ENCODE measurements at places on chromosomes 3 and 15.

DNA sequence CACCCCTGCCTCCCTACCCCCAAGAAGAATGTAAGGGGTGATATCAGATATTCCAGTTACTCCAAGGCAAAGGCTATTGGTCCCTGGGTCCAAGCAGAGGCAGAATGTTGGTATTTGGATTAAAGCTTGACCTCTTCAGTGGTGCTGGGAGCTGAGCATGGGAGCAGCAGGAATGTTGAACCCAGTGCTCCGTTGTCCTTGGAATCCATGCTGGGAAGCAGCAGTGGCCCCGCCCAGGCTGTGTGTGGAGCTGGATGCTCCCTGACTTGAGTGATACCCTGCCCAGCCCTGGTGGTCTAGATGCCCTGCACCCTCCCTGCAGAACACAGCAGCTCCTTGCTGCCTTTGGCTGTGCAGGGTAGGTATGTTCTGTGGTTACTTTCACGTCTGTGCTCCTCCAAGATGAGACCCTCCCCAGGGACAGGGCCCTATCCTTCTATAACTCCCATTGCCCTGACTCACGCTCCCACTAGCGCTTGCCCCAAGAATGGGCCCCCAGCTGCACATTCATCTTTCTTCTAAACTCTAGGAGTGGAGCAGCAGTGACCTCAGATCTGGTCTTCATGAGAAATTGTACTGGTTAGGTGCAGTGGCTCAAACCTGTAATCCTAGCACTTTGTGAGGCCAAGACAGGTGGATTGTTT, 35.1 kb downstream of the UMPS start:
- DNase-seq, result no peak

GRCh38 chr3:128786434-128787020, 60.5 kb downstream of the RAB7A start:
- no peak for DNase-seq

GRCh38 chr3:126111566-126112475, 27.9 kb upstream of the SLC41A3 start:
- DNase-seq, result no peak

- DNase-seq, result peak; percentile 76
Measured at GRCh38 chr15:45795440-45796069, 160.7 kb downstream of the SQOR start.

GRCh38 chr3:167887096-167887495, 151.6 kb downstream of the SERPINI1 start:
- DNase-seq, result no peak

DNA sequence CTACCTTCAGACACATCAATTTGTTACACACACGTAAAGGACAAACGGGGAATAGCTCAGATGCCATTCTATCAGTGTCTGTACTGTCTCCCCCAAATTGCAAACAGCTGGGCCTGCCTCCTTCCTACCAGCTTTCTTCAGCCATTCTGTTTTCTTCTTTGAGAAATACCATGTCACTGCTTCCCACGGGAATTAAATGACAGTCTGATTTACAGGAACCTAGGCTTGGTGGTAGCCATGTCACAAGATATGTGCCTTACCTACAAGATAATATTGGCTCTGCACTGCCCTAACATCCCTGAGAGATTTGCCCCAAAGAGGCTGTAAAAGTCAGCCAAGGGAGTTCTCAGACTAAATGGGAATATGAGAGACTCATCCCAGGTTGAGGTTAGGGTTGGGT, 308.3 kb downstream of the LRTM1 start:
- no peak for DNase-seq

DNA sequence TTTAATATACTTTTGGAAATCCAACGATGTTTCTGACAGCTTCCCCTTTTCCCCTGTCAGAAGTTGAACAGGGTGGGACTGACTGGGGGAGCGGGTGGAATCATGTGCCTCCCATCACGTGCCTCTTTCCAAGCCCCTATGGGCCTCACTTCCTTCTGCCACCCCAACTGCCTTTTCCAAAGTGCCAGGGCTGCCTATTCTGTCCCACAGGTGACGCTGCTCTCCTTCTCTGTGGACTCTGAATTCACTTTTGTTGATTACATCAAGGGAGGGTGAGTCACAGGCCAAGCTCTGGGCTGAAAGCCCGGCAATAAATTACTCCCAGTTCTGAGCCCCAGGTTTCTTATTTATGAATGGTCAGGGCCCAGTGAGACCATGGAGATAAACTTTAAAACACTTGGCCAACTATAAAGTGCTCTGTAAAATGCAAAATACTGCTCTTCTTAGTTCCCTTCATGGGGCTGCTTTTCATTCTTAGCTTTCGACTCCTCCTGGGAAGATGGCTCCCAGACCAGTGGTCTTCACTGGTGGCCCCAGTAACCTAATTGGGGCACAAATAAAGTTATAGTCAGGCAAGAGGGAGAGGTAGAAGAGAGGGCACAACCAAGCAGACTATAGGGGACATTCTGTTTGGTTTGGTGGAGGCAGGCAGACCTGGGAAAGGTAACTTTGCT, 12.3 kb downstream of the CPNE9 start:
- no peak for DNase-seq

GRCh38 chr15:89174476-89174875, 46.9 kb downstream of the RLBP1 start:
- no peak for DNase-seq

All from glomerular endothelial cell (primary cell).